ENCODE measurements at places on chromosomes 16 and 17. TPM values are rescaled to one million over a fixed set of nuclear protein-coding genes. Genes with fewer than 3 reads are reported as not detected.

DNA sequence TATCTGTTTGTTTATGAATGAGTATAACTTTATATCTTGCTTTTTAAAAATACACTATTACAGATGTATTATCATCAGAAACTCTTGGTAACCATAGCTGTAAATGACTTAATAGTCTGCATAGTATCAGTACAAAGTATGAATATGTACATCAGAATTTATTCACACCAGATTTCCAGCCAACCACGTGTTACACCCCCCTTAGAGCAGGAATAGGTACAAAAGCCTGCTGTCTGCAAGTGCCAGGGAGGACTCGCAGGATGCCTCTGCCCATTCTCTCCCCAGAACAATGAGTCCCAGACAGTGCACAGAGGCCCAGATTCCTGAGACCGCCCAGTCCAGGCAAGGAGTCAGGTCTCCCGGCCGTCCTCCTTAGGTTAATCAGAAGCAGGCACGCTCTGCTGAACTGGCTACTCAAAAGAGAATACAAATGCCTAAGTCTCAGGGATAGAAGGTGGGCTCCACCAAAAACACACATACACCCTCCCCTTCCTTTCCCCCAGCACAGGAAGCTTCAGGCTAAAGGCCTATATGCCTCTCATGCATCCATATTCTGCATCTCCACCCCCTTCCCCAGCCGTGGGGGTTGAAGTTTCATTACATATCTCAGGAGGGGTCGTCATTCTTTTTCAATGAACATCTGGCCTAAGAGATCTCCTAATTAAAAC is 159.1 kb upstream of the CDH11 start:
- DNase-seq, result no peak

DNA sequence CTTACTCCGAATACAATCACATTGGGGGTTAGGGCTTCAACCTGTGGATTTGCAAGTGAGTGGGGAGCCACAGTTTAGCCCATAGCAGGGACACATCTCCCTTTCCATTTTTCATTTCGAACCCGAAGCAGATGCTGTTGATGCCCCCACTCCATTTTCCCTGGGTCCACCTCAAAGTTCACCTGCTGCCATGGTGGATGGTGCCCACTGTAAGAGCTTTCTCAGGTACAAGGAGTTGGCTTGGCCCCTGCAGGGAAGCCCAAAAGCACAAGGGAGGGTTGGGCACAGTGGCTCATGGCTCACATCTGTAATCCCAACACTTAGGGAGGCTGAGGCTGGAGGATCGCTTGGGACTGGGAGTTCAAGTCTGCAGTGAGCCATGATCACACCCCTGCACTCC is 51.8 kb downstream of the SNX20 start:
- no peak for DNase-seq

DNA sequence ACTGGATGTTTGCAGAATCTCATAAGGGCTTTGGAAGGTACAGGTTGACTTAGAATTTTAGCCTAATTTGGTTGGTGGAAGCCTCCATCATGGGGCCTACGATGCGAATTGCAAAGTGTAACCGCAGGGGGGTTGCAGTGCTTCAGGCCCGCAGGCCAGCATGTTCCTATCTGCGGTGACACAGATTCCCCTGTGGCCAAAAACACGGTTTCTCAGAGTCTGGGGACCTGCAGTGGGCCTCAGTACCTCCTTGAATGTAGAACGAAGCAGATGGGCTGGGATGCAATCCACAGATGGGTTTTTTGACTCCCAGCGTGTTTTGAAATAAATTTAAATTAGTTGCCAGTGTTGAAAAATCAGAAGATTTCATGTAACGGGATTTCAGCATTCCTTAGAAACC is 34.7 kb downstream of the KIAA0513 start:
- no peak for DNase-seq

GRCh38 chr17:13592427-13592826 is 9.3 kb downstream of the HS3ST3A1 start:
- no peak for DNase-seq

GRCh38 chr17:40097931-40098845 is 2.2 kb downstream of the NR1D1 start:
- no peak for DNase-seq

DNA sequence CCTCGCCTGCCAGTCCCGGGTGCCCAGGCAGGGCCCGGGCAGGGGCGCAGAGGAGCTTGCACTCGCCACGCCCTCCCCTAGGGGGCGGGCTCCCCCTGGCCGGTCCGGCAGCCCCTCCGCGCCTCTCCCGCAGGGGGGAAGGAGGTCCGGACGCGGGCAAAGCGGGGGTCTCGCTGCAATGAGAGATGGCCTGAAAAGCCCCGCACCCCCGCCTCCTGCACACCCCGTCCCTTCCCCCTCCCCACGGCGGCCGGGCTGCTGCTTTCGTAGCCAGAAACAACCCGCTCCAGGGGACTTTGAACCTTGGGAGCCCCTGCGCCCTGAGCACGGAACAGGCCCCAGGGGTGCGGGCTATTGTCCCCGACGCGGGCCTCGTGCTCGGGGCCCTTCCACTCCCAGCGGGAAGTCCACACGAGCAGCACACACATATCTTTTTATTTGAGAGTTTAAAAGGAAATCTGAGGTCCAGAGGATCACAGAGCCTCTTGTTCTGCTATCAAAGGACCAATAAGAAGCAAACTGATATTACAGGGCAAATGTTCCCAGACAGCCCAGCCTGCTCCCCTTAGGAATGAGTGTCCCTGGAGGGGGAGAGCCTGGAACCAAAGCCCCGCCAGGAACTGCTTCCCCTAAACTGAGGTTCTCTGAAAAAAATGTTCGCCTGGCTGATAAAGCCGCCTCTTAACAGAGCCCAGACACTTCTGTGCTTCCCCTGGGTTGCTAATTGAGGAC is 5.8 kb upstream of the CBX4 start:
- DNase-seq, result peak; percentile 62

The MT1E gene
- 103 TPM for total RNA-seq

The CRYM gene
- total RNA-seq, result not detected

The NOS2 gene
- total RNA-seq, result 0.60 TPM

- peak; percentile 57 for DNase-seq
Observed at GRCh38 chr17:63841350-63842172, 924 bp downstream of the SMARCD2 start.

DNA sequence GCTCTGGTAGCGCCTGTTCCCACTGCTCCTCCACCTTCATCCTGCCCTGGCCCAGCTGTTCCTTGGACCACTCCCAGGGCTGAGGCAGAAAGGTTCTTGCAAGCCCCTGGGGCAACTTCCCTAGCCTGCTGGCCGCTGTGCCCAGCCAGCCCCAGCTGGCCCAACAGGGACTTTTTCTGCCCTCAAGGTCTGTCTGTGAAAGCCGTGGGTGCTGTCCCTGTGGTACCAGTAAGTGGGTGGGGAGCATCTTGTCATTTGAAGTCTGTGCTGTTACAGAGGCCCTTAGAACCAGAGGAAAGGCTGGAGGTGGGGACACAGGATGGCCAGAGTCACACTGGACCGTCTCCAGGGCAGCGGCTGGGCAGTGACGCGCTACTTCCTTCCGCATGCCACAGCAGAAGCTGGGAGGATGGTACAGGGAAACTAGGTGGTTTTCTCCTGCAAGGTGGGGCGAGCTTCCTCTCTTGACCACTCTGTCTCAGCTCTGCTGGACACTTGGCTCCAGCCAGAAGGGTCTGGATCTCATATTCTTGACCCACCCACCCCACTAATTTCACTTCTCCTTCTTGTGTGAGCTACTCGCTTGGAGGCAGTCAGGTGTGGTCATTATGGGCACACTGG is 87.8 kb downstream of the PLCG2 start:
- peak; percentile 86 for DNase-seq

DNA sequence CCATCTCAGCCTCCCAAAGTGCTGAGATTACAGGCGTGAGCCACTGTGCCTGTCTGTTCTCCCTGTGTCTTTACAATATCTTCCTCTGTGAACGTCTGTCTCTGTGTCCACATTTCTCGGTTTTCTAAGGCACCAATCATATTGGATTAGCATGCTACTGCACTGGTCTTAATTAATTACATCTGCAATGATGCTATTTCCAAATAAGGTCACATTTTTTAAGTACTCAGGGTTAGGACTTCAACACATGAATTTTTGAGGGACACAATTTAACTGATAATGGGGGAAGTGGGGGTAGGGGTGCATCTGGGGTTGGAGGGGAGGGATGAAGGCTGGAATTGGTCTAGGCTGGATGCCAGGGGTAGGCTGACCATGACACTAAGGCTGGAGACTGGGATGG is 102.6 kb downstream of the N4BP1 start:
- DNase-seq, result no peak

The TTYH2 gene
- total RNA-seq, result 0.70 TPM

GRCh38 chr16:49519741-49520140 is 146.1 kb downstream of the C16orf78 start:
- DNase-seq, result no peak

The SCGB1C2 gene
- not detected for total RNA-seq

DNA sequence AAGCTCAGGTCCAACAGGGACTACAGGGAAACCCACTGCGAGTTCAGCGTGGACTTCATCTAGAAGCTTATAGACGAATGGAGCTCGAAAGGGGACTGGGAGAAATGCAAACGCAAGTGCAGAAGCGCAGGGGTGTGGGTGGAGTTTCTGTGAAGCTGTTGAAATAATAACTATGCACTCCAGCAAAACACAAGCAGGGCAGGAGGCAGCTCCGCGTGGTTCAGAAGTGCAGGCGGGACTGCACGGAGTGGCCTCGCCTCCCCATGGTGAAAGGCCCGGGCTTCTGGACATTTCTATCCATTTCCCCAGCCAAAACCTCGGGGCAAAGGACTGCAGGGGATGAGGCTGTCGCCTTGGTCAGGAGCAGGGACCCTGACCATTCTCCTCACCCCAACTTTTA is 74.5 kb downstream of the ZNF423 start:
- DNase-seq, result no peak

GRCh38 chr17:21330436-21331160 is 45.6 kb upstream of the KCNJ12 start:
- DNase-seq, result no peak

- no peak for DNase-seq
Observed at GRCh38 chr17:81563861-81564586, 11.9 kb upstream of the FAAP100 start.

DNA sequence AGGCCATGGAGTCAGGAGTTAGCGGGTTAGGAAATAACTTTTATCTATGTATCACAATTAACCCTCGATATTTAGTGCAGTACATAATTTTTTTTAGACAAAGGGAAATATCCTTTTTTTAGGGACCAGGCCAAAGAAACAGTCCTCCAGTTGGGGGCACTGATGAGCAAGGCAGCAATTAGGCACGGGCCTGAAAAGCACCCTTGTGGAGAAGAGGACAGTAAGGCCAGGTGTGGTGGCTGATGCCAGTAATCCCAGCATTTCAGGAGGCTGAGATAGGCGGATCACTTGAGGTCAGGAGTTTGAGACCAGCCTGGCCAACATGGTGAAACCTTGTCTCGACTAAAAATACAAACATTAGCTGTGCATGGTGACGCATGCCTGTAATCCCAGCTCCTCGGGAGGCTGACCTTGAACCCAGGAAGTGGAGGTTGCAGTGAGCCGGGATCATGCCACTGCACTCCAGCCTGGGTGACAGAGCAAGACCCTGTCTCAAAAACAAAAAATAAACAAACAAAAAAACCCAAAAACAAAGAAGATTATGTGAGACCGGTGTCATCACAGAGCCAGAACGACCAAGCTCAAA is 158.3 kb upstream of the NOL11 start:
- peak; percentile 28 for DNase-seq

DNA sequence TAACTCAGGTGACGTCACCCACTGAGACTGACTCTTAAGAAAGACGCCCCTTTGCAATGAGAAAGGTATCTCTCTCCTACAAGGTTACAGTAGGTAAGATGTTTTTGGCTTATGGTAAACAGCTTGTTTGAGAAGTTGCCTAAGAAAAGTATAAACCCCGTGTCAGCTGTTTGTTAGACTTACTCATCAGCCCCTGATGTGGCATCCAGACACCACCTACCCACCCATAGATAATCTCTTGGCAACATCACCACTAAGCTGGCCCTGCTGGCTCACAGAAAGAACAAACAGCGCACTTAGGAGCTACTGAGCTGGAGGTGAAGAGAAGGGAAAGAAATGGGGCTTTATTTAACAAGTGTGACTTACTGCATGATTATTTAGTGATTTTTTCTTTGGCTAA is 121.0 kb downstream of the PARN start:
- no peak for DNase-seq

The KRTAP4-4 gene
- total RNA-seq, result not detected

GRCh38 chr17:81239714-81240555 is 817 bp downstream of the NDUFAF8 start:
- DNase-seq, result peak; percentile 39

The NLRC5 gene
- 34.5 TPM for total RNA-seq

The KRT25 gene
- total RNA-seq, result not detected

GRCh38 chr17:39306509-39307212 is 80.9 kb upstream of the STAC2 start:
- peak; percentile 3 for DNase-seq

GRCh38 chr16:3292604-3293003 is 9.3 kb downstream of the ZNF263 start:
- no peak for DNase-seq

- peak; percentile 89 for DNase-seq
Observed at GRCh38 chr17:50479522-50480141, 972 bp downstream of the RSAD1 start.

- DNase-seq, result peak; percentile 55
Observed at GRCh38 chr17:15398291-15398690, 56.9 kb upstream of the TEKT3 start.

DNA sequence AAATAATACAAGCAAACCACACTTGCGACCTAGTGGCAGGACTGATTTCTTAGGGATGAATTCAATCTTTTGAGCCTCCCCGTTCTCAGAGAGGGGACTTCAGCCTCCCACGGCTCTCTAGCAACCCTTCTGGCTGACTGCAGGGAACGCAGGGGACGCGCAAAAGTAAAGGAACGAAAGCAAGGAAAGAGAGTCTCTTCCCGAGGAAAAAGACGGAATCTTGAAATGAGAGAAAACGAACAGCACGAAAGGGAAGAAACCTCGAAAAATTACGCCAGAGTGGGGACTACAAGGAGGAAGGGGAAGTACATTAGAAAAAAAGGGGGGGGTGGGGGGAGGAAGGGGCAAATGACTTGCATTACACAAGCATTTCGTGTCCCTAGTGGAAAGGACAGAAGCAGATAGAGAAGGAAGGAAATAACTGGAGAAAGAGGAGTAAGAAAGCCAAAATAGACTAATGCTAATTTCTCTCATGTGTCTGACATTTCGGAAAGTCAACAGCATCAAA is 1.2 kb downstream of the GRB2 start:
- peak; percentile 87 for DNase-seq

The ETV4 gene
- 3.2 TPM for total RNA-seq

The HBQ1 gene
- total RNA-seq, result 0.34 TPM

DNA sequence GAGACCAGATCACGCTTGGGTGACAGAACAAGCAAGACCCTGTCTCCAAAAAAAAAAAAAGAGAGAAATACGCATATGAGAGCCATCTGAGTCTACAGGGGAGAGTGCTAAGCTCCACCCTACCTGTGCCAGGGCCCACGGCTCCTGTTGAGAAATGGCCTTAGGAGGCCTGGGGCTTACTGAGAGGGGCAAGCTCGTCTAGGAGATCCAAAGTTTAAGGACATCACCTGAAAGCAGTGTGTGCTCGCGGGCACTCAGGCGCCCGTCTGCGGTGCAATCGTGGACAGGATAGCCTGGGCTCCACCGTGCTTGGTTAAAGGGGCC is 14.5 kb upstream of the BAIAP2 start:
- no peak for DNase-seq
